Stimulated activated CD8-positive, alpha-beta memory T cell treated with anti-CD3 and anti-CD28 coated beads, Interleukin-4, amount 100 ng/mL, for 4 hours (primary cell): ENCODE measurements at places on chromosomes 1 and 21.

GRCh38 chr1:89890085-89890752, 69.4 kb downstream of the LRRC8D start:
- DNase-seq, result no peak

GRCh38 chr1:221439008-221439746, 302.7 kb downstream of the DUSP10 start:
- DNase-seq, result peak; percentile 11

GRCh38 chr21:46181436-46181835, 2.8 kb downstream of the SPATC1L start:
- no peak for DNase-seq

DNA sequence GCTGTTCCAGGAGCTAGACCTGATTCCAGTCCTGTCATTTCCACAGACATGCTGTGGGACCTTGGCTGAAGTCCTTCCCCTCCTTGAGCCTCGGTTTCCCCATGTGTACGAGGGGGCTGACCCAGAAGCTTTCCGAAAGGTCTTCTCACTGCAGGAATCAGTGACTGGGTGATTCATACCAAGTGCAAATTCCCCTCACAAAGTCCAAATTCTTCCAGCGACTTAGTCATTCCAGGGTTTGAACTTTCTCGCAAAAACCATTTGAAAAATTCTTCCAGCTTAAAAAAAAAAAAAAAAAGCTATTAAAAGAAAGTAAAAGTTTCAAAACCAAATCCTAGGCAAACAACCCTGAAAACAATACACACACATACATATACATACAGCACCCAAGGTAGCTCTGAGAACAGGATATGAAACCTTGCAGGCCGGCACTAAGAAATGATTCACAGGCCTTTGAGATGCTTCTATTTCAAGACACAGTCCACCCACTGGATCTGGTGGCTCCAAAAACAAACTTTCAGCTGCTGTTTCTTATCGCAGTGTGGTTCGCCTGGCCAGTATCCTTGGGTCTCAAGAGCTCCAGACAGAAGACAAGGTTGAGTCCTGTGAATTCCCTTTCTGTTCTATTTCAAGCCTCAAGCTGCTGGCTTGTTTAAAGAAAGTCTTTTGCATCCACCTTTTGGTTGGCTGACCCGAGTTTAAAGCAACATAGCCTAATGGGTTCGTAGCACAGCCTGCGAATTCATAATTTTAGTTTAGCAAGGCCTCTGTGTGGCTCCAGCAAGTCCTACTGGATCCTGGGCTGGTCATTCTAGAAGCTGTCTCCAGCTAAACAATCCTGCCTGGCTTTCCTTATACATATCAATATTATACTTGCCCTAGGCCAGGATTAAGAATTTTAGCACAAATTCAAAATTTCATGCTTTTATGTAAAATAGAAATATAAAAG, 18.0 kb upstream of the ID3 start:
- no peak for DNase-seq

DNA sequence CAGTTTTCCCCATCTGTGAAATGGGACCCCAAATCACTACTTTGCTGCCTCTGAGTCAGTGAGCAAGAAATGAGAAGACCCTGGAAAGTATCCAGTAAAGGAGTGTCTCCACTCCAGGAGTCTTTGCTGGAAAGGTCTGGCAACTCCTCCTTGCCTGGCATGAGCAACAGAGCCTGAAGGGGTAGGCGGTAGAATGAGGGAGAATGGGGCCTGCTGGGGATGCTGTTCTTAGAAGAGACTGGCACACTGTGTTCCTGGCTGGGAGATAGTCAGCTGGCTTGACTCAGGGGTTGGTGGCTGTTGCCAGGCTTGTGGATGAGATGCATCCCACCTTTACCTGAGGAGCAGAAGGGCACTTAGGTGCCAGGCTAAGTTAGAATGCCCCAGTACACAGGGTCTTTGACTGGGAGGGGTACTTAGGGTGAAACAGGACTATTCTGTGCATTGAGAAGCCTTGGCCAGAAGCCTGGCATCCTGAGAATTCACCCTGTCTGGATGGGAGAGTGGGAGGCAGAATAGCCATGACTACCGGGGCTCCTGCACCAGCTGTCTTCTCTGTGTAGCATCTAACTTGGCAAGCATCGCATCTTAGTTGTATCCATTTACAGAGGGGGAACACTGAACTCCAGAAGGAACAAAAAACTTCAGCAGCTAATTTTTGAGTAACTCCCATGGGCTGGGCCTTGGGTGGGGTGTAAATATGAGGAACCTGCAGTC, 2.5 kb downstream of the MFSD2A start:
- no peak for DNase-seq

DNA sequence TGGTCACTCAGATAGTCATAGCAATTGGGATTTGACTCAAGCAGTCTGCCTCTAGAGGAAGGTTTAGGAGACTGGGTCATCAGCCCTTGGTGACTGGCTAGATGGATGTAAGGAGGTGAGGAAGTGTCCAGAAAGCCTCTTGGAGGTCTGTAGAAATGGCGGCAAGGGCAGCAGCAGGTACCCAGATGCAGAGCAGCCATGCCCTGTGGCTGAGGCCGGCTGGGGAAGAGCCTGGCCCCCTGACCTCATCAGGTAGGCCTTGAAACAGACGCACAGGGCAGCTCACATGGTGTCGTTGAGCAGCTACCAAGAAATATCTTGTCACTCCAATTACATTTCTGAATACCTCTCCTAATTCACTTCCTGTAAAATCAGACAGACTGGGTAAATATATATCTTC, 98.2 kb downstream of the DMRTB1 start:
- DNase-seq, result no peak

GRCh38 chr1:37739222-37739621, 25.7 kb downstream of the EPHA10 start:
- DNase-seq, result no peak

DNA sequence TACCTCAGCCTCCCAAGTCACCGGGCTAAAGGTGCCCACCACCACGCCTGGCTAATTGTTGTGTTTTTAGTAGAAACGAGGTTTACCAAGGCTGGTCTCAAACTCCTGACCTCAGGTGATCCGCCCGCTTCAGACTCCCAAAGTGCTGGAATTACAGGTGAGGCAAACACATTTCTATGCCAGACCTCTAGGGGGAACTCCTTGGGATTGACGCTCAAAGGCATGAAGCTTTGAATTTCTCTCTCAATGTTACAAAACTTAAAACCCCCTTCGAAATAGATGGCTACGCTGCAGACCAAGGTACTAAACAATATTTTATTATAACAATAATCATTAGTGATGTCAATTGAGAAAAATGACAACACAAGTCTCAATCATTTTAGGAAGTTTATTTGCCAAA, 330.0 kb downstream of the SETD4 start:
- DNase-seq, result no peak

DNA sequence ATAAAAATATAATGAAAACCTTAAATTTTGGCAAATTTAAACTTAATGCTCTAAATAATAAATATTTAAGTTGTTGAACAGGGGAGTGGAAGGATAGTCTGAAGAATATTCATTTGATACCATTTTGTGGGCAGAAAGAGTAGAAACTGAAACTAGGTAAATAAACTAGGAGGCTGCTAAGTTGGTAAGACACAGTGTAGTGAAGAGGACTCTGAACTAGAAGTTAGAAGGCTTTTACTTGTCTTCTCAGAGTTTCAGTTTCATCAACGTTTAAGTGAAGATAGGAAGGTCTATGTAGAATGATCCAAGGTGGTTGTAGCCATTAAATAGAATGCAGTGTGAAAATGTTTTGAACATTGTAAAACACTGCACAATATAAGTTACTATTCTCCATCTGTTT, 516.9 kb downstream of the AMY1C start:
- DNase-seq, result no peak

DNA sequence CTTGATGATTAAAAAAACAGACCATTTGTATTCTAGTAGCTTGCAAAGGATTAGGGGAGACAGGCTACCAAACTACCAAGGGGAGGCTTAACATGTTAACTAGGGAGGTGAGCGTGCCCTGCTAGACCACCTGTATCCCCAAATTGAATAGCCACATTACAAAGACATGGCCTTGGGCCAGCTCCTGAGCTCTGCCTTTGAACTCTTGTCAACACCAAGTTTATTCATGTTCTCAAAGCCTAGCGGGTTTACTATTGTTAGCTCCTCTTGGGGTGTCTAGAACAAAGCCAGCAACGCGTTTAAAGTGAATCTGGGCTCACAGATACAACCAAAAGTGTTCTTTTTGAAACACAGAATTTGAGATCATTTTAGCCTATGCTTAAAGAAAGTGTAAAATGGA, 36.3 kb downstream of the SMYD2 start:
- no peak for DNase-seq

DNA sequence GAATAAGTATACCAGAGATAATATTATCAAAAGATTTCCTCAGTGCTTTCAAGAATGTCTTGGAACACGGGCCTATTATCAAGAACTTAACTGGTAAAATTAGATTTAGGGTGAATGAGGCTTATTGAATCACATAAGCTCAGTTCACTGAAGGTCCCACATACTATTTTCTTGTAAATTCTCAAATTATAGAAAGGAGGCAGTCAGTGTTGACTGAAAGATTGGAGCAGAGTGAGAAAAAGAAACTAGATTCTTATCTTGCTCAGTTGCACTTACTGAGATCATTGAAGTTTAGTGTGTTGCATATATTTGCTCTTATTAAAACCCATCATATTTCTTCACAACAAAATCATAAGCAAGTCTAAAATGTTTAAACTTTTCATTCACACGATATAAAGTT, 3.9 kb upstream of the RGS1 start:
- DNase-seq, result no peak

- no peak for DNase-seq
Observed at GRCh38 chr1:181984006-181984405, 77.5 kb downstream of the ZNF648 start.

GRCh38 chr1:31699341-31699891, 4.4 kb downstream of the COL16A1 start:
- DNase-seq, result no peak

GRCh38 chr1:117606649-117607430, 992 bp downstream of the TENT5C start:
- DNase-seq, result peak; percentile 33

- DNase-seq, result no peak
Observed at GRCh38 chr21:28663111-28663693, 329.5 kb downstream of the LTN1 start.

DNA sequence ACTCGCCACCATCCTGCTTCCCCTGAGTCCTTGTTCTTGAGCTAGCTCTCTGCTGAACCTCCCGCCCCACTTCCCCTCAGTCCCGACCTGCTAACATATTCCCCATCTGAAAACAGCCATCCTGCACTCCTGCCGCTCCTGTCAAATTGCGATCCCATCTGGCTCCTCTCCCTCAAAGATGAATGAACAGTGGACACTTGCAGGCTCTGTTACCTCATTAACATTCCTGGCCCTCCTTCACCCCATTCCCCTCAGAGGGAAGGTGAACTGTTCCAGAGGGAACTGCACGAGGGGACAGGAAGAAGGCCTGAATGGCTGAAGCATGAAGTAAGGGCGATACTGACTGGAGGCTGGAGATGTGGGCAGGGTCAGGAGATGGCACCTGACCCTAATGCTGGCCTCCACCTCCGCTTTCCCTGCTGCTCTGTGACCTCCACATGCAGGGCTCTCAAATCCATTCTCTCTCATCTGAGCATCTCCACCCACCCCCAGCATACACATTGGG, 7.4 kb upstream of the CELSR2 start:
- DNase-seq, result no peak

DNA sequence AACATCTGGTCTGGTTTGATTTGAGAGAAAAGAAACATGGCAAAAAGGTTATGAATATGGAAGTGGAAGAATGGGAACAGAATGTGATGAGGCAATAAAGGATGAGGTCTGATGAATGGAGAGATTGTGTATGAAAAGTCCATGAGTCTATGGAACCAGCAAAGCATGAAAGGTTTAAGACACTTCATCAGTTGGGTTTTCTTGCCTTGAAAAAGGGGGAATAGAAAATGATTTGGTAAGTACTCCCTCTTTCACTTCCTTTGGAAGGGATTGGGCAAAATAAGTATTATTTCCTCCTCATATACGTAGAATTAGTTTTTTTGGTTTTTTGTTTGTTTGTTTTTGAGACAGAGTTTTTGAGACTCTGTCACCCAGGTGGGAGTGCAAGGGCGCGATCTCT, 155.8 kb downstream of the TRIM33 start:
- DNase-seq, result no peak

DNA sequence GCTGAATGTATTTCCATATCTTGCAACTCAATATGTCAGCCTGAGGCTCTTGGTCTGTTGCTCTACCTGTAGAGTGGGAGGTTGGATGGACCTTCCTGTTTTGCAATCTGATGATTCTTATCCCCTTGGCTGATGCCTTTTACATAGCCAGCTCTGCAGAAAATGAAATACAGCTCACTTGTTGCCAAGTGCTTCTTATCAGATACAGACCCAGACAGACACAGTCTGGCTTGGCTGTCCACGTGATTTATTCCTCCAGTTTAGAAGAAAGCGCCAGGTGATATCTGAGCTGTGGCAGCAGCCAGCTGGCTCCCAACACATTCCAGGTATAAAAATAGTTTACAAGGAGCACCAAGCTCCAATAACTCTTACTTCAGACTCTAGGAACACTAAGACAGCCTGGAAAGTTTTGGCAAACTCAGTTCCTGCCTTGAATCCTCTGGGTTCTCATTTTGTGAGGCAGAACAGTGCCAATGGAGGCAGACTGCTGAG, 479.2 kb upstream of the USP24 start:
- no peak for DNase-seq

GRCh38 chr1:242876030-242876429, 351.5 kb upstream of the PLD5 start:
- DNase-seq, result no peak
